AML-193 (cell line): ENCODE measurements at places on chromosomes 16 and 17.

DNA sequence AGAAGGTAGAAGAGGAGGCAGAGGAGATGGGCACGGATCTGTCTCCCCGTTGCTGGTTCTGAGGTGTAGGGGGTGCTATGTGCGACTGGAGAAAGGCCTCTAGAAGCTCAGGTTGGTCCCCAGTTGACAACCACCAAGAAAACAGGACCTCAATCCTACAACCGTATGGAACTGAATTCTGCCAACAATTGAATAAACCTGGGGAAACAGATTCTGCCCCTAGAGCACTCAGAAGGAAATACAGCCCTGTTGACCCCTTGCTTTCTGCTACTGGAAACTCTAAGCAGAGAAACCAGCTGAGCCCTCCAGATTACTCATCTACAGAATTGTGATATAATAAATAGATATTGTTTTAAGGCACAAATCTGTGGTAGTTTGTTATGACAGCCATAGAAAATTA, 313.0 kb upstream of the GOT2 start:
- no peak for DNase-seq

DNA sequence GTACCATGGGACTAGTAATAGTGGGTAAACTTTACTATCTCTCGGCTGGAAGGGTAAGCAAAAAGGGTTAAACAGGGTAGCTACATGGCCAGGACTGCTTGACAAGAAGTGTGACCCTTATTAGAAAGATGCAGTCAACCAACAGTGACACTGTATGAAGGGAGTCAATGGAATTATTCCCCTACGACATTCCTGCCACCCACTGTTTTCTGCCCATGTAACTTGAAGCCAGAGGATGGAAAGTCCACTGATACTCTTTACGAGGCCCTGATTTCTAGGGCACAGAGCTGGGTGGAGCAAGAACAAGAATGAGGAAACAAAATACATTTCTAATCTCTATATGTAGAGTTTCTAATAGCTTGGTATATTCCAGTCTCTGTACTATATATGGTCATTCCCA, 1102.5 kb downstream of the CDH11 start:
- no peak for DNase-seq

DNA sequence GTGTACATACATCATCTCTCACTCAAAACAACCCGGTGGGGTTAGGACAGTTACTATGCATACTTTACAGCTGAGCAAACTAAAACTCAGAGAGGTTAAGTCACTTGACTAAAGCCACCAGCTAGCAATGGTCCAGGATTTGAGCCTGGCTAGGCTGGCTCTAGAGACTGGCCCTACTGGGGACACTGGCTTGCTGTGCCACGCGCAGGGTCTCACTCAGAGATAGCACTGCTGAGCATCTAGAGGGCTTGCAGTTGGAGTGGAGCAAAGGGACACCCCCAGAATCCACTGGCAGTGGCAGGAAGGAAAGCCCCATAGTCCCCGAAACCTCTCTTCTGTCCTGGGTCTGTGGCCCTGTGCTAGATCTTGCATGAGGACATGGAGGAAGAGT, 11.1 kb downstream of the SAMD14 start:
- DNase-seq, result no peak

- DNase-seq, result no peak
These were observed 112.1 kb downstream of the SNX11 start for GRCh38 chr17:48219617-48220016.

GRCh38 chr17:33328129-33328528, 35.0 kb upstream of the ASIC2 start:
- DNase-seq, result peak; percentile 3

DNA sequence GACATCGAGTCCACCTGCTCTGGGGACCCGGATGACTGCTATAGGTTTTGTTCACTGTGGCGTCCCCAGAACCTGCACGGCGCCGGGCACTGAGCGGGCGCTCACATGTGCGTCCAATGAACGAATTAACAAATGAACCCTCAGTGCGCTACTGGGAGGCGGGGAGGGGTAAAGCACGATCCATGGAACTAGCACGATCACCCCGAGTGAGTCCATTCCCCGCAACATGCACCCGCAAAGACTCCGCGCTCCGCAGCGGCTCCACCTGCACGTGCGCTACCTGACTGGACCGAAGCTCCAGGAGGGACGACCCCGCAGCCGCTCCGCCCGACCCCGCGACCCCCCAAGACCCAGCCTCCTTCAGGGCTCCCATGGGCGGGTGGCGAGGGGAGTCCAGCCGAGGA, 491 bp downstream of the TRAP1 start:
- DNase-seq, result no peak

- no peak for DNase-seq
These were observed 677 bp downstream of the SLC13A2 start for GRCh38 chr17:28474111-28474531.
